ENCODE measurements at places on chromosomes 16 and 17.

DNA sequence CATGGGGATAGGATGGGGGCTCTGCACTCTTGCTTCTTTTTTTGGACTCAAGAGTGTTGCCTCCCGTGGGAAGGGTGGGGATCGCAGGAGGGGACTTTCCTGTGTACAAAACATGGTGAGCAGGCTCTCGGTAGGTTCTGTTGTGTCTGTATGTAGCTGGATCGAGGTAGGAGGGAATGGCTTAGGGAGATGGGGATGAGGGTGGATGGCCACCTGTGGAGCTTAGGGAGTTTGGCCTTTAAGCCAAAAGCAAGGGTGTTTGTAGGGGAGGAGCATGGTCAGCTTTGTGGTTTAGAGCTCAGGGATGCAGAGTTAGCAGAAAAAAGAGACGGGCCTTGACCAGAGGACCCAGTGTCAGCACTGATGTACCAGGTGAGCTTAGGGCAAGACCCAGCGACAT is 11.0 kb upstream of the EDC4 start:
- DNase-seq, result no peak

DNA sequence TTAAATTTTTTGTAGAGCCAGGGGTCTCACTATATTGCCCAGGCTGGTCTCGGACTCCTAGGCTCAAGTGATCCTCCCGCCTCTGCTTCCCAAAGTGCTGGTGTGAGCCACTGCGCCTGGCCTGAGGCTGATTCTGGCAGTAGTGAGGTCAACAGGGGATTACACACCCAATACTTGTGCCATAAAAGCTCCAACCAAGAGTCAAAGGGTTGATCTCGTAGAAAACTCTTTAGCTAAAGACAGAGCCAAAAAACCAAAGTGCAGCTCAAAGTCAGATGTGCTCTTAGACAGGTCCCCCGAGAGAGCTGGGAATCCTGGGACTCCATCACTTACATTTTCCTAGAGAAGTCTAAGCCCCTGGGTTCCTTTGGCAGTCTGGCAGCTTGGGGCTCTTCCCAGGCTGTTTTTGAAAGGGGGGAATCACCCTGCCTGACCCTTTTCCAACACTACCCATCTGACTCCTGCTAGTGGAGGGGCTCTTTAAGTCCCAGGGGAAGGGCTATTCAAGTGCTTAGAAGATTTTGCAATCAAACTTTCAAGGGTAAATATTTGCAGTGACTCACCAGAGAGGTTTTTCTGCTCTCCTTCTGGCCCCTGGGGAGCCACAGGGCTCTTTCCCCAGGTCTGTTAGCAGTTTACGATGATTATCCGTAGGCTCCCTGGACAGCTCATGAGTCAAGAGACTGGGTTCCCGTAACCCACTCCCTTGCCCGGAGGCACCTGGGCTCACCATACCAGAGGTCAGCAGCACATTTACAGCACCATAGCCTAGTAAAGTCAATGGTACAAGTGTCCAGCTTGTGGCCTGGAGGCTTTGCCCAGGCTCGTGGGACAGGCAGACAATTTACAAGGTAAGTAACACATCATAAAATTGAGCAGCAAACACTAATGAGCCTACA is 408.7 kb downstream of the SLC39A11 start:
- no peak for DNase-seq

DNA sequence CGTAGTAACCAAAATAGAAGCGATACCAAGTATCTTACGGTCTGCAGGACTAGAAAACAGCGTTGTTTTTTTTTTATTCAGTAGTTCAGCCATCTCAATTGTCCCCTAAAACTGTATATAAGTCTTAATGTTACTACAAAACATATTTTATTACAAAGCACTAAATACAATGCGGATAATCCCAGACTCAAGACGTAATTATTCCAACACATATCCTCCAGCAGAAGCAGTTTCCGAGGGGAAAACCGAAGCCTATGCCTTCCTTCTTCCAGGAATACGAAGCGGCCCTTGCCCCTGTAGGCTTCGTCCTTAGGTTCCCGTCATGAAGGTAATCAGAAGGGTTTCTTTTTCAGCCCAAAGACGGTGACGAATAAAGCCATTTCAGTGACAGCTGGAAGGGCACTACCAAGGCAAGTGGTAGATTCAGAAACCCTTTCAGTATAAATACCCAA is 2.3 kb downstream of the TMEM107 start:
- no peak for DNase-seq

DNA sequence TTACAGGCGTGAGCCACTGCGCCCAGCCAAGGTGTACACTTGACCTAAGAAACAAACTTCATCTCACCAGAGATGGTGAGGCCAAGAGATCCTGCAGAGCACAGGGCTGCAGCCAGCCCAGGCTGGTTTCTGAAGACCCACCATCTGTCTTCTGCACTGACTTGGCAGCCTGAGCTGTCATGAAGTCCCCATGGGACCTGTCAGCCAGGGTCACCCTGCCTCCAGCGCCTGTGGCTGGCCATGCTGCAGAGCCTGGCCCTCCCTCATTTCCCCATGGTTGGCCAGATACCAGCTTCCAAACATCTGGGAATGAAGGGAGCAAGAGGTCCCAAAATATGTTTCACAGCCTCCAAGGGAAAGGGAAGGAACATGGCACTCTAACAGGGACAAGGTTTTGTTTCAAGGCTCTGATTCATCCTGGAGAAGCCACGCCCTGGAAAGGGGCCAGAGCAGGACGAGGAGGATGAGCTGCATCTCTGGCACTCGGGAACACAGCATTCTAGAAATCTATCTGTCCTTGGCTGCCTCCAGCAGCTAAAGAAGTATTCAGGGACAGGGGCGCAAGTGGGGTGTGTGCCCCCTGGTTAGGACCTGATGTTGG is 45.3 kb downstream of the DDX19A start:
- DNase-seq, result no peak

DNA sequence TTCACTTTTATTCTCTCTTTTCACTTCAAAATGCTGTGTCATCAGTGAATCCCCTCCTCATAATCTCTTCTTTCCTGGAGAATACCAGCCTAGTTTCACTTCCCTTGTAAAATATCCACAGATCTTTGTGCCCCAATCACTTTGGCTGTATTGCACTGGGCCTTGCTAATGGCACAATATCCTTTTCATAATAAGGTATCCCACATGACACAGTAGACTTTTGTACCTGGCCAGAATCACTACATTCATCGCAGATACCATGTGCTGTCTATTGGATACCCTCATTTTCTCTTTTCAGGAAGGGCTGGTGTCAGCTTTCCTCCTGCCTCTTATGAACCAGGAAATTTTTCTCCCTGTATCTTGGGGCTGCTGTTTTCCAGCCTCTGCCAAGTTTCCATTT is 25.7 kb upstream of the TOX3 start:
- no peak for DNase-seq

DNA sequence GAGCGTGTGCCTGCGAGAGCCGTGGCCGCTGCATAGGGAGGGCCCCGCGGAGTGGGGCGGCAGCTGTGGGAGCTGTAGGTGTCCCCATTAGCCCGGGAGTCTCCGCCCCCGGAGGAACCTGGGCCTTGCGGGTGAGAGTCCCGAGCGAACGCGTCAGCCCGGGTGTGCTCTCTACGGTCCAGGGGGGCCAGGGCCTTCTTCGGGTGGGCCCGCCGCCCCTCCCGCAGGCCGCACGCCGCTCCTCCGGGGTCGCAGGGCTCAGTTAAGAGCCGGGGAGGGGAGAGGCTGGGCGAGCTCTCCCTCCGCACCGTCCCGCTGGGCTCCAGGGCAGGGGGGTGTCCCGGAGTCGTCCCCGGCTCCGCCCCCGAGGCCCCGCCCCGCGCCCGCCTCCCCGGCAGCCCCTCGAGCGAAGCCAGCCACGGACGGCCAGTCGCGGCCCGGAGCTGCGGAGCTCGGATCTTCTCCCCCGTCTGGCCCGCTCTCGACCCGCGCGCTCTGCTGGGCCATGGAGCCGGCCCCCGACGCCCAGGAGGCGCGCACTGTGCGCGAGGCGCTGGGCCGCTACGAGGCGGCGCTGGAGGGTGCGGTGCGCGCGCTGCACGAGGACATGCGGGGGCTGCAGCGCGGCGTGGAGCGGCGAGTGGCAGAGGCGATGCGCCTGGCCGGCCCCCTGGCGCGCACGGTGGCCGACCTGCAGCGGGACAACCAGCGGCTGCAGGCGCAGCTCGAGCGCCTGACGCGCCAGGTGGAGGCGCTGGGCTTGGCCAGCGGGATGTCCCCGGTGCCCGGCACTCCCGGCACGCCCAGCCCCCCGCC is at the start of gene SMTNL2:
Gene SMTNL2, plus strand, starts transcription at position 429 of the 816 bp plus-strand sequence. Its CDS starts 77 bp downstream, at position 506.
- no peak for DNase-seq

GRCh38 chr16:52861614-52862022 is 191.1 kb downstream of the CHD9NB start:
- no peak for DNase-seq

GRCh38 chr17:31224366-31224765 is 72.7 kb downstream of the OMG start:
- no peak for DNase-seq

DNA sequence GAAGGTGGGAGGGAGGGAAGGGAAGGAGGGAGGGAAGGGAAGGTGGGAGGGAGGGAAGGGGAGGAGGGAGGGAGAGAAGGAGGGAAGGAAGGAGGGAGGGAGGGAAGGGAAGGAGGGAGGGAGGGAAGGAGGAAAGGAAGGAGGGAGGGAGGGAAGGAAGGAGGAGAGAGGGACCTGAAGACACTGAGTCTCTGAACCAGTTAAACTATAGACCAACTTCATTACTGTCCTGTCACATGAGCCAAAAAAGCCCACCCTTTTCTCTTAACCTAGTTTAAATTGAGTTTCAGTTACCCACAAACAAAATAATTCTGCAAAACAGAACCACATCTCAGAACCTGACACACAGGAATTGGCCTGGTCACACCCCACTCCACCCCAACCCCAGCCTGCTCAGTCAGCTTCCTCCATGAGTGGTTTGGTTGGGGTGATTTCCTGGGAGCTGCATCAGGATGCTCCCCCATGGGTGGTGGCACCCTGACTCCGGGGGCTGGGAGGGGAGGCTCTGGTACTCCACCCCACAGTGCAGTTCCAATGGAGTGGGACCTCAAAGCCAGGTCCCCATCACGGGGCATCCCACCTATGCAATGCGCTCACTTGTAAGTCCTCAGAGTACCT is 4.7 kb upstream of the PRR29 start:
- peak; percentile 77 for DNase-seq

DNA sequence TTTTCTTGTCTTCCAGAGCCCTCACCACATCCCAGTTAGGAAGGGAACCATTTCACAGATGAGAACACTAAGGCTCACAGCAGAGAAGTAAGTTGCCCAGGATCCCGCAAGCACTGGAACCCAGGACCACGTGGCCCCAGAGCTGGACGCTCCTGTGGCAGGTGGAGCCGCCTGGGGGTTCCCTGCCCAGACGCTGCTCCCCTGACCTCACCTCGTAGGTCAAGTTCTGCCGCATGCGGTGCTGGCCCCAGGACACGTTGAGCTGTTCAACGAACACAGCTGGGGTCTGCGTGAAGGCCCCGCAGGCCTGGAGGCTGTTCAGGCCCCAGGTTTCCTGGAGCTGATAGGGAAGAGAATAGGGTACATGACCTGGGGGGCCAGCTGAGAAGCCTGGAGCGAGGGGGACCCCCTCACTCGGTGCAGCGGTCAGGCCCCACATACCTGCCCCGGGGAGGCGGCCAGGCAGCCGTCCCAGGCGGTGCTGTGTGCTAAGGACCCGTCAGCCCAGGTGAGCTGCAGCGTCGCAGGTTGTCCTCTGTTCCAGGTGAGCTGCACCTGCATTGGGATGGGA is 54.1 kb downstream of the RMI2 start:
- DNase-seq, result no peak

DNA sequence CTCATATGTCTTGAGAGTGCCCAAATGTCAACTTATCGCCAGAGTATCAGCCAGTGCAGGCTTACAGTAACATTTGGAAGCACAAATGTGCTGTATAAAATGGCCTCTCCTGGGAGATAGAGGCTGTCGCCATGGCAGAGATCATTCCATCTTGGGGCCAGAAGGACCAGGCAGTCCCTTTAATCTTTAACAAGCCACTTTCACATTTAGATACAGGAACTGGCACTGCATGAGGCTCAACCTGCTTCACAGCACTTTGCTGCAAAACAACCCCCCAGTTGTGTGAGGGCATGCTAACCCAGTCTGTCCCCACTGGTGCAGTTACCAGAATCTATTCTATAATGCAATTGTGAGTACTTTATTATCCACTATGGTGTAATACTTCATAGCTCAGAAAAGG is 4.7 kb upstream of the RFFL start:
- DNase-seq, result no peak

GRCh38 chr17:8162997-8163977 is 539 bp upstream of the VAMP2 start:
- no peak for DNase-seq

DNA sequence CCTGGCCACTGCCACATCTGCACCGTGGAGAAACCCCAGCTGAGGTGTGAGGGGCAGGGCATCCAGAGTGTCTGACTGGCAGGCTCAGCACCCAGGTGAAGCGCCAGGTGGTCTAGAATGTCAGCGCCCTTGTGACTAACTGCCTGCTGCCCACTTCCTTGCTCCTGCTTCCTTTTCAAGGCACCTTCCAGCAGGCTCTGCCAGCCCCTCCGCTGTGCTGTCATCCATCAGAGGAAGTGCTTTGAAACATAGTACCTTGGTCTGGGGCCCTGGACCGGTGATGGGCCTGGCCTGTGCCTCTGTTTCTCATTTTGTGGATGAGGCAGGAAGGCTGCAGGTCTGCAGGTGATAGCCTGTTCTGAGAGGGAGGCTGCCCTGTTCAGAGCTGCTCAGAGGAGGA is 5.5 kb downstream of the SPNS2 start:
- DNase-seq, result no peak
